Tongue (tissue), 3 donors: ENCODE measurements at places on chromosomes 4 and X.

DNA sequence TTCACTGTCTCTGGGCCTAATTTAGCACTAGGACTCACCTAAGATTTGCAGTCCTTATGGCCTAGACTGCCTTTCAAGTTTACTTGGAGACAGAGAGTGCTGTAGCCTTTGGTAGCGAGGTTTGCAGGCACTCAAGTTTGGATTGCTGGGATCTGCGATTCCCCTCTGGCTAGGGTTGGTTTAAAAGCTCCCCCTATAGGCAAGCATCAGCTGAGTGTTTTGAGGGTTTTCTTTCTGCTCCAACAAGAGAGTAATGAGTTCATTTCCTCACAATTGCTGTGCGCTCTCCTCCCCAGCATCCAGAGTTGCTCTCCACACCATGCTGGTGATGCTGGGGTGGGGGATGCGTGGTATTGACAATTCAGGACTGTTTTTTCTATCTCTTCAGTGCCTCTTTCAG lies 206.9 kb downstream of the GLUD2 start:
- DNase-seq, result no peak

DNA sequence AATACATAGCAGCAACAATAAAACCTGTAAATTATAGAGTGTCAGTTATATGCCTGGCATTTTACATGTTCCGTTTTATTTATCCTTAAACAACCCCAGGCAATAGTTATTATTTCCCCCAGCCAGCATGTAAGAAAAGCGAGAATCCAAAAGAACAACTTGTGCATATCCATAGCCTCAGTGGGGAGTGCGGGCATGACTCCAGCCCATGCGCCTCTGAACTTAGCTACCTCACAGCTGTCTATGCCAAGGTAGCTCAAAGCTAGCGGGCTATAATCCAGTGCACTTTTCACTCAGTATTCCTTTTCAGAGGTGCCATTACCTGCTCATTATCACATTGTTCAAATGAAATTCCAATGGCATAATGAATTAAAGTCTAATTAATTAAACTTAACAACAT lies 257.3 kb upstream of the EDNRA start:
- no peak for DNase-seq

DNA sequence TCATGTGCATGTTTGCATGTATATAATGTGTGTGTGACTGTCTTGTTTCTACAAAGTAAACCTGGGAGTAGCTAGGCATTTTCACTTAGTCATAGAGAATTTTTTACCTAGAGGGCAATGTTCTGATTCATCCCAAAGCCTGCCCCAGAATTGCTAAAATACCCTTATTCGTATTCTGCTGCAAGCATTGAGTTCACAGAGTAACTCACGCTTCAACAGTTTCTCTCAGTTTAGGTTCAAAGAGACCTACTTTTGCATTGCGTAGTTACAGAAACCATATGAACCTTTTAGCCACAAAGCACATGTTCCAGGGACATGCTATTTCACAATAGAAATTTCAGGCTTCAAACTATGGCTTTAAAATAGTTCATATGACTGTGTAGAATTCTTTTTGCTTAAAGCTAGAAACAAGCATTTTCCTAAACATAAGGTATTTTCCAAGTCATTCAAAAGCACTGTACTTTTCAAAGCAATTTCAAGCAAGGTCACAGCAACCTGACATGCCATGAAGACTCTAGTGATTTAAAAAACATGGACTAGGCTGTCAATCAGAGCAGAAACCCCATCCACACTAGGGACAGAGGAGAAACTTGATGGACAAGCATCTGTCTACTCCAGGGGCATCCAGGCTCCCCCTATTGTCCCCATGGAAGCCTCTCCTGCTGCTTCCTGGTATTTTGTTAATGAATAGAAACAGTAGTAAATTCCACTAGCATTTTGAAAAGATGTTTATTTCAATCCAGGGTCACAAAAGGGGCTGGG lies 81.5 kb upstream of the MAPK10 start:
- no peak for DNase-seq

- DNase-seq, result no peak
These were observed 2.2 kb upstream of the SEPTIN11 start for GRCh38 chr4:76947369-76947768.

DNA sequence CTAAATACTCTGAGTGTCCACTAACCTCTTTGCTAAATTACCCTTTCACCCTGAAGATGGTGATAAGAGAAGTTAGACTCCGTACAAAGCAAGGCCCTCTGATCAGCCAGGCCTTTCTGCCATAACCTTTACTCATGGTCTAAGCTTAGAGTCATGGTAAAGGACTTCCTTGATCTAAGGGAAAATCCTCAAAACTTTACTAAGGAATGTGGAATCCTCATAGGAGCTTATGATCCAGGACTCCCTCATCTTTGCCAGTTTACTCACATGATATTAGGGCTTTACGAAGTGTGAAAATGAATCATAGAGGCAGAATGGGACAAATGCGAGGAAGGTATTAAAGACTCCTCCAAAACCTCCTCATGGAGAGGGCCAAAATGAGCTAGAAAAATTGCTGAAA lies 7.9 kb upstream of the FAM13A start:
- no peak for DNase-seq

- no peak for DNase-seq
These were observed 77.8 kb downstream of the SORBS2 start for GRCh38 chr4:185734214-185734613.

DNA sequence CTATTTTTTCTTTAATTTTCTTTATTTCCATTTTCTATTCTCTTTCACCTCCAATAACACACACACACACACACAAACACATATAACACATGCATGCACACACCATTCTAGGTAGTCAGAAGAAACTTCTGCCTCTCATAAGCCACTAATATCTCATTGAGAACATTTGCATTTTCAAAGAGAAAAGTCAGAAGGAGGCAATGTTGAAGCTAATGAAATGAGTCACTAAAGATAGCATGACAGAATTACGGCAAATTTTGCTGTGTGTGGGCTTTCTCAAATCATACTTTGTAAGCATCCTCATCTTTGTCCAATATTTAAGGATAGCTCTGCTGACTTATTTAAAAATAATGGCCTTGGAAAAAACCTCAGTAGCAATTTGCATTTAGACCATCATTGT lies 291.3 kb downstream of the GUCY2F start:
- no peak for DNase-seq

- DNase-seq, result no peak
These were observed 184.3 kb downstream of the HS6ST2 start for GRCh38 chrX:132774010-132774714.

DNA sequence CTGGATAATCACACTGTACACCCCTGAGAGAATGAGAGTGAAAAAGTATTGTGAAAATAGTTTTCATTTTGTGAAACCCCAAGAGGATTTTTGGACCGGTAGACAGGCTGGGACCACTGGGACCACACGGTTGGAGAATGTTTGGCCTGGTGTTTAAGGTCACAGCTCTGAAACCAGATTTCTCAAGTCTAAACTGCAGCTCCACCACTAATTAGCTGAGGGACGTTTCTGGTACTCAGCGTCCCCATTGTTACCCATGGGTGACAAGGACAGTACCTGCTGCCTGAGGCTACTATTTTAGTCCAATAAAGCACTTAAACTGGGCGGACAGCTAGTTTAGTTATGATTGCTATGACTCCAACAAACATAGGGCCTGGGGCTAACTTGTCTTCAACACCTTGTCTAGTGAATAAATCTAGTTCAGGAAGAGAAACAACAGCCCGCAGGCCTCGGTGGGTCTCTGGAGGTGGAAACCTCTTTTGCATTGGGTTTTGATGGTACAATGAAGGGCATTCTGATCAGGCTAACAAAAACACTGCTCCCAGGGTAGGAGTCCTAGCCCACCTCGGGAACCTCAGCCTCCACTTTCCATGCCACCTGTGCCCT lies 509 bp upstream of the USP11 start:
- no peak for DNase-seq

GRCh38 chr4:118867311-118868067 lies 21.2 kb upstream of the SYNPO2 start:
- peak; percentile 11 for DNase-seq

DNA sequence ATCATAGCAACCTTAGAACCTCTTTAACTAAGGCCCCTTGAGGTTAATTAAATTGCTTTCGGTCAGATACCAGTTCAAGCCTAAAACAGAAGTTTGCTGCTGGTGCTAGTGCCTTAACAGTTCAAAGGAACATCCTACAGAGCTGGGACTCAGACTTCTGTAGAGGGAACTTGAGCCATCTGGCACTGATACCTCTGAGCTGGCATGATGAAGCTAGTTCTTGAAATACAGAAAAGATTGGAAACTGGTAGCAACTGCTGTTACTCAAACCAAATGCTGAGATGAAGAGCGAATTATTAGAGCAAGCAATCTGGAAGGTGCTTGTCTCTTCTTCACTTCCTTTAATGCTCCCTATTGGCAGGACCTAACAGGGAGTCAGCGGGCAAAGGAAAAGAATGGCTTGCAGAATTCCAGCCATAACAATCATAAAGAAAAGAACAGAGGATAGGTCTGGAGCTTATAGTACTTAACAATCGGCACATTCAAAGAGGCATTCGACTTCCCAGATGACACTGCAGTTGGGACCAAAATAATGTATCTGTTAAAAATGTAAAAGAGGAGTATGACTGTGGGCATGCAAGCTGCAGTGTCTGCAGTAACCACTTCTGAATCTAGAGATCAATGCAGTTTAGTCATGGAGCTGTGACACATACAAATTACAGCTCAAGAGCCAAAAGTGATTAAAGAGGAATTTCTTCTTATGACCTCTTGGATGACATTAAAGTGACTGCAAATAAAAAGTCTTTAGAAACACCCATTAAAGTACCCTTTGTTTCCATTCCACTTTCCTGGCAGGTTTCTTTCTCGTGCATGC lies 298.9 kb downstream of the PDGFC start:
- peak; percentile 82 for DNase-seq

DNA sequence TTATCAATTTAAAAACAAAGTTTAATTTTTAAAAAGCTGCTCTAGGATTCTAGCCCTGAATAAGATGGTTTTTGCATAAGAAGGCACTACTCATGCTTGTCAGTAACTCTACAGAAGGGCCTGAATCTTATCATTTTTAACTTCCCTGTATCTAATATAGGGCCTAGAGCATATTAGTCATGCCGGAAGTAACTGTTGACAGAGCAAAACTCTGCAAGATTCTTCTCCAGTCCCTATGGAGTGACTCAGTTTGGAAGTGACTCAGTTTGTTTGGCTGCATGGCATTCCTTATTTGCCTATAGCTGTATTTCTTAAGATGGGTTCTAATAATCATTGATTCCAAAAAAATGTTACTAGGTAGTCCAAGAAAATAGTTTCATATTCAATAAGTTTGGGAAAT lies 431.8 kb upstream of the HTR2C start:
- DNase-seq, result no peak

DNA sequence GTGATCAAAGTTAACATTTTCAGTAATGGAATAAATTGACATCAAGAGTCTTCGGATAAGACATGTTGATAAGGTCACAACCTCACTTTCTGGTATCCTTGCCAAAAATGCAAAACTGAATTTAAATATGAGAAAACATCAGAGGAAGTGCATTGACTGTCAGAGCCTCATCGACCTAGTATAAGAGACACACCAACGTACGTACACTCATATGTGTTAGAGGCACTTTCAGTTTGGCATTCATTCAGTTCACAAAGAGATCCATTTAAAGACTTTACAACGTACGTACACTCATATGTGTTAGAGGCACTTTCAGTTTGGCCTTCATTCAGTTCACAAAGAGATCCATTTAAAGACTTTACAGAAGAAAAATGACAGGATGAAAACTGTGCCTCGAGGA lies 280.3 kb downstream of the INPP4B start:
- DNase-seq, result no peak

GRCh38 chr4:8776366-8776765 lies 95.3 kb downstream of the HMX1 start:
- no peak for DNase-seq

DNA sequence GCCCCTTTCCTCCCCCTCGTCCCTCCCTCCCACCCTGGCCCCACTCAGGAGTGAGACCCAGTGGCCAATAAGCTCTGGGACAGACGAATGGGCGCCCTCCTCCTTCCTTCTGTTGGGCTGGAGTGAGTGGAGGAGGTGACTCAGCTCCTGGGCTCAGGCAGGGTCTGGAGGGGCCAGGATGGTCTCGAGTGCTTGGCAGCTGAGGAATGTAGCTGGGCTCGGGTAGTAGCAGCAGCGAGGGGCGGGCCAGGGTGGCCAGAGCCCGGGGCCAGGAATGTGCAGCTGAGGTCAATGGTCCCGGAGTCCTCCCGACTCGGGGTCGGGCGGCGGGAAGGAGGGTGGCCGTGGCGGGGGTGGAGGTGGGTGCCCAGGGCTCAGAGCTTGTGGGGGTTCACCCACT lies 15.0 kb downstream of the G6PD start:
- no peak for DNase-seq

DNA sequence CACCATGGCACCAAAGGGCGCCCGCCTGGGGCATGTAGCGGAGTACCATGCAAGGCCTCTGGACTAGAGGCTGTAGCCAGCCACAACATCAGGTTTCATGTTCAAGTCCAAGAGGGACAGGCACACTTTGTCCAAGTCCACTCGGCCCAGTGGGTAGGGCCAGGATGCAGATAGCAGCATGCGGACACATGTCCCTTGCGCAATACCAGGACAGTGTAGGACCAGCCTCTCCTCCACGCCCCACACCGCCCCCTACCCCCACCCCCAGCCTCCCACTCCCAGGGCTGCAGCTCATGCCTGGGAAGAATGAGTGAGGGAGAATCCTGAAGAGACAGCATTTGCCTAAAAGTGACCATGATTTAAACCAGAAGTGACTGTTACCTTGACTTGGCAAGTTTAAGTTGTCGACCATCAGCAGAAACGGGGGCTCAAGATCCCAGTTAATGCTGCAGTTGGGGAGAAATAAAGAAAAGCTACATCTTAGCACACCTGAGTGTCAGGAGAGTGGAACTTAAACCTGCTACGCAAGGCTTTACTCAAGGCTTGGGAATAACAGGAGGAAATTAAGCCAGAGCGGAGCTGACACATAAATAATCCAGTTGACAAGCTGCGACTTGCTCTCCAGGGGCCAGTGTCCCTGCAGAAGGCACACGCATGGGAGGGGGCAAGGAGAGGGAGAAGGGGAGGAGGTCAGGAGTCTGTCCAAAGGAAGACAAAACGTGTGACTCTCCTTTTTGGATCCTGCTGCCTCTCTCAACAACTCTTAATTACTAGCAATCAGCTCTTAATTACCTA lies 221.7 kb downstream of the BCOR start:
- DNase-seq, result no peak

GRCh38 chr4:42643685-42644084 lies 13.2 kb downstream of the ATP8A1 start:
- no peak for DNase-seq

- peak; percentile 15 for DNase-seq
These were observed 19.5 kb downstream of the CNGA2 start for GRCh38 chrX:151754047-151754429.
